ENCODE measurements at places on chromosomes 12 and 14.

- no peak for DNase-seq
These were observed 225.2 kb downstream of the CCER1 start for GRCh38 chr12:90729736-90730135.

GRCh38 chr14:51993285-51993920 is 4.1 kb downstream of the RTRAF start:
- no peak for DNase-seq

- DNase-seq: no peak
These were observed 181.9 kb downstream of the NUAK1 start for GRCh38 chr12:105956662-105957457.

- no peak for DNase-seq
These were observed 741.8 kb downstream of the TMEM121 start for GRCh38 chr14:106268013-106268727.

- DNase-seq: peak; percentile 67
These were observed 398.6 kb downstream of the ZFP36L1 start for GRCh38 chr14:68394118-68394763.

DNA sequence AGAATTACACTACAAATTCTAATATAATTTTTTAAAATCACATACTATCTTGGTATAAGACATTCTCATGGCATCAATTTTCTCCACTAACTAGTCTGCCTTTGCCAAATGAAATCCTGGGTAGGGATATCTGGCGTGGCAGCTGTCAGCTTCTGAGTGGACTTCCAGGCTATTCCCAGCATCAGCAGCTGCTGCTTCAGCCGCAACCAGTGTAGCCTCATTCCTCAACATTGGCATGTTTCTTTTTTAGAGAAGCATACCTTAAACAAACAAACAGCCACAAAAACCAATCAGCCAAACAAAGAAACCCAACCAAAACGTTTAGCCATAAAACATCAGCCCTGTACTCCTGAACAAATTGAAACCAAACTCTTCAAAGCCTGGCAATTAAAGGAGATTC is 235.8 kb downstream of the SSPN start:
- no peak for DNase-seq

DNA sequence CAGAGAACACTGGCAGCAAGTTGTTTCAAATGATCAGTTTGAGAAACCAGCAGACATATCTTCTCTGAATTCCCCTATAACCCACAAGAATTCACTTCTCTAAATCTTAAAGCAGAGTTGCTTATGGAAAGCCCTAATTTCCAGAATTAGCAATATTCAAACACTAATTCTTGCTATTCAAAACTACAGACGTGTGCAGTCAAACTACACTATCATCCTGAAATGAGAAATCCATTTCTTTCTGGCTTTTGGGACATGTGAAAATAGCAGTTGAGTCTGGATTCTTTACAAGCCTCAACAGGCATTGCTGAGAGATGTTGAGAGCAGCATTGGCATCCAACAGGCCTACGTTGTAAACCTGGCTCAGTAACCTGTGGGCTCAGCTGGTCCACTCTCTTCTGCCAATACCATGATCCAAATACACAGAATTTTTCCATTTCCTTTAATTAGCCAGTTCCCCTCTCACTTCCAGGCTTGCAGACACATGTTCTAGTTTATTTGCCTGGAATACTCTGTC is 74.6 kb upstream of the TMTC1 start:
- peak; percentile 48 for DNase-seq

DNA sequence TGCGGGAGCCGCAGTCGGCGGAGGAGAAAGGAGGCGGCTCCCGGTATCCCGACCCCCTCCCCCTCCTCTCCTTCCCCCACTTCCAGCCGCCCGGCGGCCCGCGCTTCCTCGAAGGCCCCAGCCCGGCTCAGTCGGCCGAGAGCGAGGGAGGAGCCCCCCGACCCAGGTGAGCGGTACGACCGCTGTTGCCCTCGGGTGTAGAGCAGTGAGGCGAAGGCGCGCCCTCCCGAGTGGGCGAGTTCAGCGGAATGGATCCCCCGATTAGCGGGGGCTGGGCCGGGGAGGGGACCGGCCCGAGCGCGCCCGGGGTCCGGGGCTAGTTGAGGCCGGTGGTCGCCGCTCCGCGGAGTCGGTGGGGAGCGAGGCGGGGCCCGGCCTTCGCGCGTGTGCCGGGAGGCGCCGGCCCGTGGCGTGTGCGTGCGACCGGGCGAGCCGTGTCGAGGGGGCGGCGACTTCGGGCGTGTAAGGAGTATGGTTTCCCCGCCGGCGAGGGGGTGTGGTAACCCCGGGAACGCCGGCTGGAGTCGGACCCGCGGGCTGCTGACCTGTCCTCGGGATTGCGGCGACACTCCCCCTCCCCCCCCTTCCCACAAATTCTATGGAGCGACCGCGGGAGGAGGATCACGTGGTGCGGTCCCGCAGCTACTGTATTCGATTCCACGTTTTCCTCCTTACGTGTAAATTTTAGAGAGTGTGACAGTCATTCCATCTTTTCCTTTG is 501 bp downstream of the RIMKLB start:
- peak; percentile 74 for DNase-seq

DNA sequence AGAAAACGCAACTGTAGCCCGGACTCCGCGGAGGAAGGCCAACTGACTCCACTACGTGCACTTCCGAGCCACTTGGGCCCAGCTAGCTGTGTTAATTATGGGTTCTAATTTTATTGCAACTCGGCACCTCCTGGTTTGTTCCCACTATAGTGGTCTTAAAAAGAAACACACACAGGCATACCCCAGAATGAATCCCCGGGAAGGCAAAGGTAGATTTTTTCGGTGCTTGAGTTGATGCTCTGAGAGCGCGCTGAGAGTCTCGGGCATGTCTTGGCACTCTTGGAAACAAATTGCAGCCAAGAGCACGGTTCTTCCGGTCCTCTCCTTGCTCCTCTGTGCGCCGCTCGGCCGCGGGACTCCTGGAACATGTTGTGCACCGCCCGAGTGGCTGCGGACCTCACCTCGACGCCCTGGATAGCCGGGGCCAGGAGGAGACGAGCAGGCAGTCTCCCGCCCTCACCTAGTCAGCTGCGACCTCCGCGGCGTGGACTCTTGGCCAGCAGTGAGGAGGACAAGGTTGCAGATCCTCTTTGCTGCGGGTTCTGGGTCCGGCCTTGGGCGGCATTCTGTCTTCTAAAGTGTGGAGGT is 6.8 kb upstream of the PAX9 start:
- no peak for DNase-seq

DNA sequence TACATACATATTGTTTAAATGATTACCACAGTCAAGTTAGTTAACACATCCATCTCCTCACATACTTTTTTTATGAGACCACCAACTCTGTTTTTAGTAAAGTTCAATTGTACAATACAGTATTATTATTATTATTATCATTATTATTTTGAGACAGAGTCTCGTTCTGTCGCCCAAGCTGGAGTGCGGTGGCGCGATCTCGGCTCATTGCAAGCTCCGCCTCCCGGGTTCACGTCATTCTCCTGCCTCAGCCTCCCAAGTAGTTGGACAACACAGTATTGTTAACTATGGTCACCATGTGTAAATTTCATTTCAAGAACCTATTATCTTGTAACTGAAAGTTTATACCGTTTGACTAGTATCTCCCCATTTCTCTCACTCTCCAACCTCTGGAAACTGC is 942.0 kb upstream of the FBXO33 start:
- no peak for DNase-seq

DNA sequence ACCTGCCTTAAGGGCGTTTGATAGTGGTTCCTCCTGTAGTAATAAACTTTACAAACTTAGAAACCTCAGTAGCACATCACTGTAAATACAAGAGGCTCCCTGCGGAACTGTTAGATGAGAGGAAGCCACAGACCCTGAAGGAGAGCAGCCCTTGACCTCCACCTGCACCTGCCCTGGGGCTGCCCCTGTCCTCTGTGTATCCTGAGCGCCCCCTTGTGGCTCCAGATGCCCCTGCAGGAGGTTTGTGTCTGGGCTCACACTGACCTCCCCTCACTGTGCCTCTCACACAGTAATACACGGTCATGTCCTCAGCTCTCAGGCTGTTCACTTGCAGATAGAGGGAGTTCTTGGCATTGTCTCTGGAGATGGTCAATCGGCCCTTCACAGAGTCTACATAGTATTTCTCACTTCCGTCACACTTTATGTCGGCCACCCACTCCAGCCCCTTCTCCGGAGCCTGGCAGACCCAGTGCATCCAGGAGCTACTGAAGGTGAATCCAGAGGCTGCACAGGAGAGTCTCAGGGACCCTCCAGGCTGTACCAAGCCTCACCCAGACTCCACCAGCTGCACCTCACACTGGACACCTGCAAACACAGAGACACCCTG is 1059.8 kb downstream of the TMEM121 start:
- no peak for DNase-seq

DNA sequence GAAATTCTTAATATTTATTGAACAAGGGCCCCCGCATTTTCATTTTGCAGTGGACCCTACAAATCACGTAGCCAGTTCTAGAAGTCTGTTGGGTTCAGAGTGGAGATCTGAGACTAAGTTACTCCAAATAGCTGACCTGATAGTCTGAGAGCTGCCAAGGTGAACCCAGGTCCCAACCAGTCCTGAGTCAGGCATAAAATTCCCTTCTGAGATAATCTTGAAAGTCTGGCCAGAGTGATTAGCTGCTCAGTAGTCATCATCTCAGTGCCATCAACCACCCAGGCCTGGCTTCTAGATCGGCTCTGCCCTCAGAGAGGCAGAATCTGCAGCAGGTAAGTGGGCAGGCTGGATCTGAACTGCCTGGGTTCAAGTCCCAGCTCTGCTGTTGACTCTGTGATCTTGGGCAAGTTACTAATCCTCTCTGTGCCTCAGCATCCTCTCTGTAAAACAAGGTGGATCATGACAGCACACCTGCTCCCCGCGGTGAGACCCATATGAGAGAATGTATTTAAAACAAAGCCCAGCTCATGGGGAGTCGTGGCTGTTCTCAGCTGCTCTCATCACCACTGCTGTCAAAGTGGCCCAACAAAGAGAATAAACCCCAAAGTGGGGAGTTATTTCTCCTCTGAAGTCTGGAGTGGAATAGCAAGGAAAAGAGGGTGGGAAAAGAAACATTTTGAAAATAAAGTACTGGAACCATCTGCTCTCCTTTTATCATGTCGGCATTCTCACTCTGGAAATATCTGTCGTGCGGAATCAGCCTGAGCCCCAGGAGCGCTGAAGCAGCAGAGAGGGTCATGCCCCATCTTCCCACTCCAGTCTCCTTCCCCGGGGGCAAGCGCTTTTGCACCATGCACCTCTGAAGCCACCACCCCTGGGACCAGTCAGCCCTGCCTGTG is 193.3 kb downstream of the DPF3 start:
- DNase-seq: no peak

DNA sequence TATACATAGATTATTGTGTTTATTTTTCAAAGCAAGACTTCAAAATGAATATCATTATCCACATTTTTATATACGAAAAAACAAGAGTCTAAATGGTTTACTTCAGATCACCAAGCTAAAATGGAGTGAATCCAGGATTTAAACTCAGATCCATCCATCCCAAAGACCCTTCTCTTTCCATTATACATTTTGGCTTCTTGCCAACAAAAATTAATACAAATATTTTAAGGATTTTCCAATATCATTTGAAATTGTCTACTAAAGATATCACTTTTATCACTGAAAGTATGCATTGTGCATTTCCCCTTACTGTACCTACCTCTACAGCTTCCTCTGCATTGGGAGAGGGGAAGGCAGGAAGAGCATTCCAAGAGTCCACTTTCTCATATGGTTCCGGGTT is 541.2 kb downstream of the RPS29 start:
- no peak for DNase-seq

DNA sequence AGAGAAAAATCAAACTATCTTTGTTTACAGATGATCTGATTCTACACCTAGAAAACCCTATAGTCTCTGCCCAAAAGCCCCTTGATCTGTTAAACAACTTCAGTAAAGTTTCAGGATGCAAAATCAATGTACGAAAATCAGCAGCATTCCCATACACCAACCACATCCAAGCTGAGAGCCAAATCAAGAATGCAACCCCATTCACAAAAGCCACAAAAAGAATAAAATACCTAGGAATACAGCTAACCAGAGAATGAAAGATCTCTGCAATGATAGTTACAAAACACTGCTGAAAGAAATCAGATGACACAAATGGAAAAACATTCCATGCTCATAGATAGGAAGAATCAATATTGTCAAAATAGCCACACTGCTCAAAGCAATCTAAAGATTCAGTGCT is 265.7 kb downstream of the AEBP2 start:
- DNase-seq: no peak

- no peak for DNase-seq
These were observed 537.1 kb upstream of the SEL1L start for GRCh38 chr14:82070753-82071152.

- no peak for DNase-seq
These were observed at the start of gene PRPH for GRCh38 chr12:49295082-49295936. PRPH (plus strand) TSS chr12:49295147; CDS start chr12:49295201, 54 bp downstream.

DNA sequence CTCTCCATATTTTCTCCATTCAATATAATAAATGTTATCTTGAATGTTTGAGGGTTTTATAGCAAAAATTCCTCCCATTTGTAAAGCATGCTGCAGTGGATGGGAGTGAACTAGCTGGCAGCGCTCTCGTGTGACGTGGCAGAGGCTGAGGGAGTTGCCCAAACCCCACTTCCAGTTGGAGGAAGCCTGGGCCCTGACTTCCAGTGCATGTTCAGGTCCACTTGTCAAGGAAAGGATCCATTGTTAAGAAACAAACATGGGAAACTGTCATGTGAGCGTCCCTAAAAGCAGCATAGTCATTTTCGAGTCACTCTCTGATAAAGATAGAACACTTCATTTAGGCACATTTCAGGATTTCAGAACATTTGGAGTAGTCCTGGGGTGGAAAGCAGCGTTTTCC is 116.6 kb downstream of the SLC25A47 start:
- DNase-seq: no peak

GRCh38 chr14:37932481-37932880 is 275.2 kb upstream of the SSTR1 start:
- DNase-seq: no peak

GRCh38 chr12:61991661-61992060 is 268.5 kb upstream of the USP15 start:
- DNase-seq: no peak

- no peak for DNase-seq
These were observed 26.6 kb downstream of the NT5DC3 start for GRCh38 chr12:103814436-103814835.

GRCh38 chr12:42448841-42449240 is 122.9 kb downstream of the PPHLN1 start:
- no peak for DNase-seq

Data from left hindlimb (tissue), 1 donor.